ENCODE measurements at places on chromosomes 1 and 21.

DNA sequence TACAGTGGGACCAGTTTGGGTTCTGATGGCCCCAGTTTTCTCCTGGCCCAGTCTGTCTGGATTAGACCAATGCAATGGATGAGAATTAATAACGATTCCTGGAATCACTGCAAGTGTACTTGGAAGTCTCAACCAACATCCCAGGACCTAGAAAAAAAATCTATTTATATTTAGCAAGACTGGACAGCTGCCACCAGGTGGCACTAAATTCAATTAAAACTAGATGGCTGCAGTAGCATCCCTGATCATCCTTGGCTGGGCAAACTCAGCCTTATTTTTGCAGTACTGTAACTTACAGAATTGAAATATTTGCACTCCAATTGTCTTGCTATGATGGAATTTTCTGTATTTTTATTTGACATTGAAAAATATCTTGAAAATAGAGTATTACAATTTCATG lies 165.7 kb downstream of the NCAM2 start:
- no peak for DNase-seq

- DNase-seq: no peak
Observed at GRCh38 chr1:211484755-211485479, 7.0 kb downstream of the RD3 start.

DNA sequence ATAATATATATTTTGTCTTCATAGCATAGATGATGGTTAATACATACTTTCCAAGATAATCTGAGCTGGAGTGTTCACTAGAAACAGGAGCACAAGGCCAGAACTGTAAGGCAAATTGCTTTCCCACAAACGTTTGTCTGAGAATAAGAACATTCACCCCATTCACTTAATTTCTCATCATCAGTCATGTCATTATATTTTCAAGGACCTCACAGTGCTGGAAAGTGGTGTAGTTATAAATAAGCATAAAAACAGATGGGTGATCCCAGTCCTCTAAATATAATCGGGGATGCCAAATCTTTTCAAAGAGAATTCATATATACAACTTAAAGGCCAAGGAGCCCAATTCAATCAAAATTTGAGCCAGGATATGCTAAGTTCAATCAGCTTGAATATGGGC lies 8.4 kb downstream of the PRRX1 start:
- no peak for DNase-seq

DNA sequence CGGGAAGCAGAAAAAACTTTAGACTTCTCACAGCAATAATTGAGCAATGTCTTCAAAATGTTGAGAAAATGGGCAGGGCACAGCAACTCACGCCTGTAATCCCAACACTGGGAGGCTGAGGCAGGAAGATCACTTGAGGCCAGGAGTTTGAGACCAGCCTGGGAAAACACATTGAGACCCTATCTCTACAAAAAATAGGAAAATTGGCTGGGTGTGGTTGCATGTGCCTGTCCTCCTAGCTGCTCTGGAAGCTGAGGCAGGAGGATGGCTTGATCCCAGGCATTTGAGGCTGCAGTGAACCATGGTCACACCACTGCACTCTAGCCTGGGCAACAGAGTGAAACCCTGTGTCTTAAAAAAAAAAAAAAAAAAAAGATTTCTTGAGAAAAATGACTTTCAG lies 7.8 kb upstream of the ZFP69 start:
- no peak for DNase-seq

DNA sequence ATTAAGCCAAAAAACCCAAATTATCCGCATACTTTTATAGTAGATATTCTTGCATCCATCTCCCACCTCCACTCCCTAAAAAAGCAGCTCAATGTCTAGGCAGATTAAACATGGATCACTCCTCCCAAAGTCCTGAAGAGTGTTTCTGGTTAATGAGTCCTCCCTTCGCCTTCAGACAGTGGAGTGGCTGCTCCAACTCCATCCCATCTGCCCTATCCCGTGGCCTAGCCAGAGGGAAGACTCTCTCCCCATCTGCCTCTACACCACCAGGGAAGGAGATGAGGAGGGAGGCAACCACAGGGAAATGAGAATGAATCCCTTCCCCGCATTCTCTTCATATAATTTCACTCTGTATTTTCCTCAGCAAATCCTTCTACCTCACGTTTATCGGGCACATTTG lies 103.8 kb downstream of the SLC45A1 start:
- DNase-seq: no peak

- DNase-seq: no peak
Observed at GRCh38 chr1:3026581-3027391, 5.5 kb downstream of the ACTRT2 start.

GRCh38 chr1:68181165-68181556 lies 51.2 kb downstream of the WLS start:
- DNase-seq: no peak

GRCh38 chr1:3762151-3762872 lies 10.1 kb downstream of the CCDC27 start:
- DNase-seq: no peak

DNA sequence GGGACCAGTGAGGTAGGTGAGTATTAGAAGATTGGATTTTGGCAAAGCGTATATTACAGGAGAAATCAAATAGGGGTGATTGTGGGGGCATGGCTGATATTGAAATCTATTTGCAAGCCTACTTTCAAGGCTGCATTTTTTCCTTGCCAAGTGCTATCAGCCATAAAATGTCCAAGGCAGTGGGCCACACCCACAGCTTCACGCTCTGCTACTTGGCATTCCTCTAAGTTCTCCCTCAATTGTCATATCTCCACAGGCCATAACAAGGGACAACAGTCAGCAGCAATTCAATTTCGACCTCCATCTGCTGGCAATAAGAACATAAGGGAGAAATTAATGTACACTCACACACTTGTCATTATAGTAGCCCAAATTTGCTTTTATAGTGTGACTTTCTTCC lies 667.1 kb upstream of the PKN2 start:
- no peak for DNase-seq

- DNase-seq: no peak
Observed at GRCh38 chr1:91778964-91779363, 107.0 kb downstream of the TGFBR3 start.

GRCh38 chr1:184966989-184967388 lies 7.3 kb downstream of the NIBAN1 start:
- DNase-seq: no peak

DNA sequence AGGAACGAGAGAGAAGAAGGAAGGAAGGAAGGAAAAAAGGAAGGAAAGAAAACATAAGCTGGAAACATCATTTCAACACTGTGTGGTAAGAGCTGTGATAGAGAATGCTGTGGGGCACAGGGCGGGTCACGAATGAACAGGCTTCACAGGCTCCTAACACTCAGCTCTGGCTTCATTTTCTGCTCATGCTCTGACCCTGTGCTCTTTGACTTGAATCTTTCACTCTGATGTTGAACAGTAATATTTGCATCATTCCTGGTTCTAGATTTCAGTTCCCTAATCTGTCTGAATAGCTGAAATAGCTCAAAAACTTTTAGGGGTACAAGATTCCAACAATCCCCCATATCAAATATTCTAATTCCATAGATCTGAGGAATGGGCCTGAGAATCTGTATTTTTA lies 207.3 kb downstream of the LHX8 start:
- no peak for DNase-seq

DNA sequence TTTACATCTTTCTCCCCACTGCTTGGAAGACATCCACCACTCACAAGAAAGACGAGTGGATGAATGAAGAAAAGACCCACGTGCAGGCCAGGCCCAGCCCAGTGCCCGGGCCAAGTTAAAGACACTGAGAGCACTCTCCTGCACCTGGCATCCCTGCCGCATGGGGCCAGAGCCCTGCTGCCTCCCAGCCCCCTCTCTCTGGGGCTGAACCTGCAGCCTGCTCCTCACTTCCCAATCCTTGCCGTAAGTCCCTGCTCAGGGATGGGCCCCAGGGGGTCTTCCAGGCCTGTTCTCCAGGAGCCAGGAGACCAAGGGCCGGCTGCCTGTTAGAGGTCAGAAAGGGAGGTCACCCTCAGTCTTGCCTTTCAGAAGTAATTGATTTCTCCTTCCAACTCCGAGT lies 168.5 kb upstream of the ZC3H12A start:
- DNase-seq: no peak

- no peak for DNase-seq
Observed at GRCh38 chr1:3886691-3887090, 13.4 kb downstream of the C1orf174 start.

DNA sequence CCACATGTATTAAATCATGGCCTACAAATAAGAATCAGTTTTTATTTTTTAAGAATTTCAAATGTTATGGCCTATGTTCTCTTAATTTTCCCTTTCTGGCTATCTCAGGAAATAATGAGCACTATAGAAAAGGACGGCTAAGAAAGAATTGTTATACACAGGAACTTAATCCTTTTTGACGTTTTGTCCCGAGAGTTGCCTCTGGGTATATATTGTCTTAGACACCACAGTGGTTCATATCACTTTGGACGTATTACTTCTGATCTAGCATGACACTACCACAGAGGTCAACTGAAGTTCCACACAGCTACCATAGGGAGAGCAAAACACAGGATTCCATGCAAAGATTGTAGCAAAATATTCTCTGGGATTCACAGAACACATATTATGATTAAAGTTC lies 307.6 kb downstream of the VAV3 start:
- DNase-seq: no peak

DNA sequence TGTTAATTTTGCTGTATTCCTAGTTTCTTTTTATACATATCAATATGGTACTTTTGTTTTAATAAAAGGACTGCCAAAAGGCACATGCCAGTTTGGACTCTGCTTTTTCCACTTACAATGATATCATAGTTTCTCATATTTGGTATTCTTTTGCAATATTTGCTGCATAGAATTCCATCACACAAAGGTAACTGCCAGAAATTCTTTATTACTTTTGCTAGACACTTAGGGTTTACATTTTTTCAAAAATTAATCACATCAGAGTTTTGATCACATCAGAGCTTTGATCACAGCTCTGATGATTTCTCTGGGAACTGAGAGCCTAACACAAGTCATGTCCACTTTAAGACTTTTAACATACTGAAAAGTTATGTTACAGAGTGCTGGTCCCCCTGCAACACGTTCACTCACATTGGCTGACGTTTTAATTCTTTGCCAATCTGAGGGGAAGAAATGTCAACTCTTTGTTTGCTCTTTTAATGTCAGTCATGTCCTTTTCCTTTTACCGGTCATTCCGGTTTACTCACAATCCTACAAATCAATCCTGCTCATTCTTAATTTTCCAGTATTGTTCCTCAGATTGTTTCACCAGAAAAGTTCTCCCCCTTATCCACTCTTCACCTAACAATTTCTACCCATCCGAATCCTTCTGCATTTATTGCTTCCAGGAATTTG lies 1.1 kb upstream of the CD46 start:
- DNase-seq: no peak

DNA sequence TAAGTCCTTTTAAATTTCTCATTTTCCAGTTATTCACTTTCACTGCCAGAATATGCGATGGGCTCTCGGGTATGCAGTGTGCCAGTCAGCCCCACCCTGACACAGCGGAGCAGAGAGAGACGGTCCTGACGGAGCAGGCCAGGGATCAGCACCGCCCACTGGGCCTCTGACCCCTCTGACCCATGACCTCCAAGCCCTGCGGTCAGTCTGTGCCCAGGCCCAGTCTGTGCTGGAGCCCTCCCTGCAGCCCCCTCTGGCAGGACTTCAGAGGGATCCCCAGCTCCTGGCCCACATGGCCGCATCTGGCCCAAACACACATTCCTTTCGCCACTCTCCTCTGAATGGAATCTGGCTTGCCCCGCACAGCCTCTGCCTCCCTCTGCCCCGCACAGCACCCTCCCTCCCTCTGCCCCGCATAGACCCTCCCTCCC lies 43.4 kb upstream of the COL6A2 start:
- no peak for DNase-seq

DNA sequence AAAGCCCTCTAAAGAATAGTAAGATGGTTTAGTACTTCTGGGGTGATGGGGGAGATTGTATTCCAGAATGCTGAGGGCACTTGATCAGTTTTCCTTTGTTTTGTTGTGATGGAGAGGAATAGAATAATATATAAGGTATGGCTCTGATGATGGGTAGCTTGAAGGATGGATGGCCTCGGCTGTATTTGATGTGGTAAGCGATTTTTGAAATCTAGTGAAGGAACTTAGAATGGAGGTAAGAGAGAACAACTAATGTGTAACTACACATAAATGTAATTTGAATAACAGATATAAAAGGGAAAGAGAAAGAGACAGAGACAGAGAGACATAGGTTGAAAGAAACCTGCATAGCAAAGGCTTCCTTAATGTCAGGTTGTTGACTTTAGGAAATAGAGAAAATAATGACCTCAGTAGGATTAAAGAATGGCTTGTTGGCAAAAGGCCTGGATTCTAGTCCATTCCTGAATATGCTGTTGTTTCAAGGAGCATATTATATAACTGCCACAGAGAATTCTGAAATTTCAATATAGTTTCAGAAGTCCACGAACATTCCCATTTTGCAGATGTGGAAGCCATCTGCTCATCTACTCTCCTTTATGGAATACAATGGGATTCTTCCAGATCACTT lies 58.7 kb downstream of the NIBAN1 start:
- DNase-seq: no peak

DNA sequence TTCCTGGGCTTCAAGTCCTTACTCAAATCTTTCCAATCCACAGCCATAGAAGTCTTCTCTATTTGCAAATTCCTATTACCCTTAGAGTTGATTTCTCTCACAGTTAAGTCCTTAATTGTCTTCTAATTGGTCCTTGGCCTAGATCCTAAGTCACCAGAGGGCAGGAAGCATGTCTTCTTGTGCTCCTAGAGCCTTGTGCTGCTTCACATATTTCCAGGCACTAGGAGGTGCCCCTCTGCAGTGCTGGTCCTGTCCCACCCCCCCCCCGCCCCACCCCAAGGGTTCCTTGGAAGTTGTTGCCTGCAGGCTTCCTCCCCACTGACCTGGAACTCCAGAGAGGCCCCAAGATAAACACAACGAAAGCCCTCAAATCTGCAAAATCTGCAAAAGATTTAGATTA lies 28.1 kb upstream of the TARBP1 start:
- DNase-seq: no peak

DNA sequence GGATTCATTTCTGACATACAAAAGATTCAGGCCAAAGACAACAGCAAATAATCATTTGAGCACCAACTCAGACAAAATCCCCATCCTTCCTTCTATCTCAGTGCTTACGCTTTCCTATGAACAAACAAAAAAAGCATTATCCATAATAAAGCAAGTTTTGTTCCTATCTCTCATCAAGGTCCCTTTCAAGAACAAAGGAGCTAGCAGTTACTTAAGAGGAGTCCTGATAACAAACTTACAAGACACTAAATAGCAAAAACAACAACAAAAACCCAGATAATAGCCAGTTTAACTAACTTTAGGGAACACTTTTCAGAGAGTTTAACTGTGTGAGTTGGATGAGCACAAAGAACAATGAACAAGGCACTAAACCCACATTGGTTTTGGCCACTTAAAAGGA lies 10.5 kb downstream of the EVI5 start:
- DNase-seq: no peak

Data from GM12892 (cell line).